NCI-H1092 treated with DMSO at 0.1 percent for 48 hours (cell line): ENCODE measurements at places on chromosomes 7 and 10.
A peak's percentile ranks its signal among the peaks of the same experiment; 100 is the strongest.

- DNase-seq, result no peak
Measured at GRCh38 chr7:54477083-54477482, 65.1 kb upstream of the VSTM2A start.

- DNase-seq, result no peak
Measured at GRCh38 chr7:17205910-17206309, 92.5 kb upstream of the AHR start.

DNA sequence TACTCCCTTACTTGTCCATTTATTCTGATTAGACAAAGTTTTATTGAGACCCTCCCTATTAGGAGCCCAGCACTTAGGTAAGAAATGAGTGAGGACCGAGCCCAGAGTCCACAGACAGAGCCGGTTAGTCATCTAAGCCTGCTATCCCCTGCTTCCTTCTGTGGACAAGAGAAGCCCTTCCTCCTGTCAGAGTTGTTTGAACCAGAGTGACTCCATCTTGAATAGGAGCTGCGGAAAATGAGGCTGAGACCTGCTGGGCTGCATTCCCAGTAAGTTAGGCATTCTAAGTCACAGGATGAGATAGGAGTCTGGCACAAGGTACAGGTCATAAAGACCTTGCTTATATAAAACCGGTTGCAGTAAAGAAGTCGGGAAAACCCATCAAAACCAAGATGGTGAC, 109.1 kb downstream of the CPXM2 start:
- no peak for DNase-seq

DNA sequence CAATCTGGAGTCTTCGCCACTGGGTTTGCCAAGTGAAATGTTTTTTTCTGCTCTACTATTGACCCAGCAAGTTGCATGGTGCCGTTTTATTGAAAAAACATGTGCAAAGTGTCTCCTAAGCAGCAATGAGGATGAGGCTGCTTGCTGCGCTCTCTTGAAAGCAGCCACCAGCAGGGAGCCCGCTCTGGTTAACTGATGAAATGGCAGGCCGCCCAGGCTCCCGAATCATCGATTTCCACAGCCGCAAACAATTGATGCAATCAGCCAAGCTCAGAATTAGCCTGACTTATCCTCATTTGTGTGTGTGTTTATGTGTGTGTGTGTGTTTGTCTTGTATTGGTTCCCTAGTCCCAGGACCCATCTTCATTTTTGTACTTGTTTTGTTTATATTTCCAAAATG, 22.2 kb upstream of the LYZL1 start:
- peak; percentile 67 for DNase-seq

DNA sequence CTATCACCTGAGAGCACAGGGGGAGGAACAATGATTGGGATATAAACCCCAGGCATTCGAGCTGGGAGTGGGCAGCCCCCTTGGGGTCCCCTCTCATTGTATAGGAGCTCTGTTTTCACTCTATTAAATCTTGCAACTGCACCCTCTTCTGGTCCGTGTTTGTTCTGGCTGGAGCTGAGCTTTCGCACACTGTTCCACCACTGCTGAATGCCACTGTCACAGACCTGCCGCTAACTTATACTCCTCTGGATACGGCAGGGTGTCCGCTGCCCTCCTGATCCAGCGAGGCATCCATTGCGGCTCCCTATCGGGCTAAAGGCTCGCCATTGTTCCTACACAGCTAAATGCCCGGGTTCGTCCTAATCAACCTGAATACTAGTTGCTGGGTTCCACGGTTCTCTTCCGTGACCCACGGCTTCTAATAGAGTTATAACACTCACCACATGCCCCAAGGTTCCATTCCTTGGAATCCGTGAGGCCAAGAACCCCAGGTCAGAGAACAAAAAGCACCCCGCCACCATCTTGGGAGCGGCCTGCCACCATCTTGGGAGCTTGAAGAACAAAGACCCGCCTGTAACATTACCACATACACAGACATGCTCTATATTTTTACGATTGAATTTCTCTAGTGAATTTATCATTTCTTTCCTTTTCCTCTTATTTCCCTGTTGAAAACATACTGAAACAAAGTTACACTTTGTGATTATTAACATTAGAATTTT, 9.0 kb downstream of the ZWINT start:
- no peak for DNase-seq

DNA sequence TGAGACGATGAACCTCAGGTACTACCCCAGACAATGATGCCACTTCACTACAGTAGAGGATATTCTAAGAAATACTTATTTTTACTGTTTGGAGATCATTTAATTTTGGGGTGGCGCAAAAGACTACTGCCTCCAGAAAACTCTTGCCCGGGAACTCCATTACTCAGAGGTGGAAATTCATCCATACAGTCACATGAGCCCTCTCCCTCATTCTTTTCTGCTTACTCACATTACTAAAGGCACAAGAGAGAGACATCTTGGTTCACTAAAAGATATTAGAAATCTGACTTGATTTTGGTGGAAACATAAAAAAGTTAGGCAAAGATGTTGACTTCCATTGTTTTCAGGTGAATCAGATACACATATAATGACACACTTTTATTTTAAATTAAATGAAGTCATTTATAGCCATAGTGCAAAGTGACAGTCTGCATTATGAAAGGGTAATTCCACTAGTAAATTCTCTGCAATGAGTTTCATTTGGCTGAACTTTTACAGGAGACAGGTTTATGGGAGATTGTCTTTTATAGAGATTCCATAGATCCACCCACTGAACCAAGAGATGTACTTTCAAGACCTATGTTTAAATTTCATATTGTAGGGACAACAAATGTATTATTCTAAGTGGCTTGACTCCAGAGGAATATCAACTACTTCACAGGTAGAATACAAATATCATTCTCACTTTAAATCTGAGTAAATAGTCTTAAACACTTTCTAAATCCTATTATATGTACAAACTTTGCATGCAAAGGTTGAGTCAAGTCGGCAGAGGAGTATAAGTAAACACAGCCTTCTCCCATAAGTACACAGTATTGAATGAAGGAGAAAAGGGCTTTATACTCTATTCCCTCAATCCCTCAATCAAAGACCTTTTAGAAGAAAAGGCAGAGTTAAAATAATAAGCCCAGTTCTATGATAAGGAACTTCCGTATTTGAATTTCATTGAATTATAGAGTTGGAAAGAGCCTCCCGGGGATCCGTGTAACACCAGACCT, 18.8 kb downstream of the NEBL start:
- no peak for DNase-seq

DNA sequence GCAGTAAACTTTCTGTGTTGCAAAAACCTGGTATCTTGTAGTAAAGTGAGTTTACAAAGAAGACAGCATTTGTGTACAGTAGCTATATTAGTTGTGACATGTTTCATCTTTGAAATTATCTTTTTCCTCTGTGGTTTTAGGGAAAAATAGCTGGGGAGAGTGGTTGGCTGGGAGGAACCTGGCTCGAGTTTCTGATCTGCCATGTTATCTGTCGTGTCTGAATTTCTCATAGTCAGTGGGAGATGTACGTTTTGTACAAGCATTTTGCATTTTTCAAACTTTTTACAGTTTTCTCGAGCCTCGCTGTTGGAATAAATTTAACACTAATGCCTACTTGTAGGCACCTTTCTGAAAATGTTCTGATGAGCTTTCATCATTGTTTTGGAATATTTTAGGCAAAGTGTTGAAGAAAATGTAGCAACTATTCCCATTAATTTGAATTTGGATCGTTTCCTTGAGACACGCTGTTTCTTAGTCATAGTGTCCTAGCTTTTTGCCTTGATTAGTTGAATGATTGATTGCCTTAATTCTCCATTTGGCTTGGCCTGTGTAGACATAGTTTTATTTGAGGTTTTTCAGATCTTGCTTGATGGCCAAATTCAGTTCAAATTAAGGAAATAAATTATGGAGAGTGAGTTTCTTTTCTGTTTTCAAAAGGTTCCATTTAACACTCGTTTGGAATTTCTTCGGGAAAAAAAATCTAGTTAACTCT, 65.1 kb downstream of the CAMK1D start:
- no peak for DNase-seq

GRCh38 chr7:25790963-25791362, 361.0 kb upstream of the NFE2L3 start:
- DNase-seq, result no peak

- no peak for DNase-seq
Measured at GRCh38 chr7:142412551-142413193, 154.8 kb upstream of the PRSS58 start.

DNA sequence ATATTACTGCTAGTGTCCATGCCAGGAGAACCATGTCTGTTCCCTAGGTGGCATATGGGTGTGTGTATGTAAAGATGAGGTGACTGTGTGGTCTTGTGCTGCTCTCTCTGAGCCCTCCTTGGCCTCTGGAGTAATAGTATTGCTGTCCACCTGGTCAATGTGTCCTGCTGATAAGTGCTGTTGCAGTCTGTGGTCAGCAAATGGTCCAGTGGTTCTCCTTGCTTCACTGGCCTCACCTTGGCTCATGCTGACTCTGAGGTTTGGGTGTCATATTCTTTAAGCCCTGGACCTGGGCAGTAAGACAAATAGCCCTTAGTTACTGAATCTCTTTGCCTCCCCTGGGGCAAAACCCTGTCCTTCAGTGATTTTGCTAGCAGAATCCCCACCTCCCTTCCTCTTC, 56.8 kb downstream of the TPST1 start:
- no peak for DNase-seq
